ENCODE measurements at places on chromosomes 4 and X. TPM values are rescaled to one million over a fixed set of nuclear protein-coding genes. Genes with fewer than 3 reads are reported as not detected.
A peak's percentile ranks its signal among the peaks of the same experiment; 100 is the strongest.

Gene SMIM10L2A
- not detected for polyA plus RNA-seq

Gene VEGFD
- 0.41 TPM for polyA plus RNA-seq

Gene SLITRK2
- polyA plus RNA-seq = under 0.01 TPM

Gene UNC5C
- 0.60 TPM for polyA plus RNA-seq

Gene HAUS7
- 37.8 TPM for polyA plus RNA-seq

Gene SATL1
- not detected for polyA plus RNA-seq

Gene MAGEE2
- polyA plus RNA-seq = not detected

Gene ZNF41
- polyA plus RNA-seq = 3.0 TPM

Gene CTAG2
- not detected for polyA plus RNA-seq

Gene CDS1
- 11.6 TPM for polyA plus RNA-seq

- no peaks in the 10 kb centered on the region for H3K4me1 ChIP-seq
- H3K27ac ChIP-seq = no peak overlapping the region
- H3K27me3 ChIP-seq = no peaks in the 10 kb centered on the region
- no peaks in the 10 kb centered on the region for H3K36me3 ChIP-seq
- no peak for DNase-seq
- no peak overlapping the region for H3K4me3 ChIP-seq
Observed at GRCh38 chrX:153327561-153327960, 6.0 kb upstream of the PNMA6F start.

- peaks cover 5% of the 10 kb centered on the region for H3K36me3 ChIP-seq
- H3K27ac ChIP-seq = peak overlapping the region; percentile 63
- H3K27me3 ChIP-seq = peaks cover 7% of the 10 kb centered on the region
- peaks cover 56% of the 10 kb centered on the region for H3K4me1 ChIP-seq
Observed at GRCh38 chr4:56657818-56658217, 23.3 kb downstream of the HOPX start.

- H3K4me1 ChIP-seq = no peaks in the 10 kb centered on the region
- H3K27ac ChIP-seq = no peak overlapping the region
- H3K27me3 ChIP-seq = peaks cover 28% of the 10 kb centered on the region
- DNase-seq = no peak
- H3K36me3 ChIP-seq = no peaks in the 10 kb centered on the region
- no peak overlapping the region for H3K4me3 ChIP-seq
Observed at GRCh38 chr4:25654031-25654970, 1.4 kb upstream of the SLC34A2 start.

- H3K36me3 ChIP-seq = no peaks in the 10 kb centered on the region
- no peak for DNase-seq
- no peak overlapping the region for H3K27ac ChIP-seq
- no peaks in the 10 kb centered on the region for H3K4me1 ChIP-seq
- no peaks in the 10 kb centered on the region for H3K27me3 ChIP-seq
Observed at GRCh38 chr4:112766422-112766821, 129.5 kb downstream of the LARP7 start.

DNA sequence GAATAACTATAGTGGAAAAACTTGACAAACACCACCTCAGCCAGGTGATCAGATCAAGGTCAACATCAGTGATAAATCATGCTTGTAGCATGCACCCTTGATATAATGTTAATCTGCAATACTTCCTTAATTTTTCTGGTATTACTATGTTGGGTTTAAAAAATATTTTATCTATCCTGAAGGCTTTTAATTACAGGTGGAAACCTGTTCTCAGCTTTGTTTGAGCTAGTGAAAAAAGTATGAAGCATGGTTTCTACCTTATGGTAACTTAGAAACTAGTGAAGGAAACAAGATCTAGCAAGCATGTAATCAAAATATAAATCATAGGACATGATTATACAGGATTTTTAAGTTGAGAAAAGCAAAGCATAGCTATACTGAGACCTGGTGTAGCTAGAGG, 26.6 kb downstream of the MAOA start:
- peaks cover 3% of the 10 kb centered on the region for H3K27me3 ChIP-seq
- H3K4me3 ChIP-seq = no peak overlapping the region
- DNase-seq = no peak
- H3K4me1 ChIP-seq = peaks cover 30% of the 10 kb centered on the region
- H3K27ac ChIP-seq = no peak overlapping the region
